ENCODE measurements at places on chromosomes 5 and 9. TPM values are rescaled to one million over a fixed set of nuclear protein-coding genes. Genes with fewer than 3 reads are reported as not detected.

SLCO6A1 gene
- not detected for total RNA-seq

ZDHHC11 gene
- total RNA-seq, result 40.1 TPM

ECM2 gene
- total RNA-seq, result 5.3 TPM

ISL1 gene
- not detected for total RNA-seq

- no peak for DNase-seq
These were observed 286.8 kb downstream of the PBX3 start for GRCh38 chr9:126033956-126034355.

- no peak for DNase-seq
These were observed 28.0 kb downstream of the TBCA start for GRCh38 chr5:77748160-77748559.

- DNase-seq, result no peak
These were observed 102.1 kb downstream of the ACER2 start for GRCh38 chr9:19510907-19511306.

SLC34A3 gene
- total RNA-seq, result not detected

CER1 gene
- total RNA-seq, result not detected

DEPDC1B gene
- total RNA-seq, result 0.15 TPM

GRCh38 chr9:124220946-124221451 is 36.8 kb upstream of the NEK6 start:
- no peak for DNase-seq

SLC25A2 gene
- not detected for total RNA-seq

IFNA13 gene
- total RNA-seq, result not detected

GRCh38 chr5:173883347-173883924 is 4.7 kb upstream of the CPEB4 start:
- no peak for DNase-seq

DNA sequence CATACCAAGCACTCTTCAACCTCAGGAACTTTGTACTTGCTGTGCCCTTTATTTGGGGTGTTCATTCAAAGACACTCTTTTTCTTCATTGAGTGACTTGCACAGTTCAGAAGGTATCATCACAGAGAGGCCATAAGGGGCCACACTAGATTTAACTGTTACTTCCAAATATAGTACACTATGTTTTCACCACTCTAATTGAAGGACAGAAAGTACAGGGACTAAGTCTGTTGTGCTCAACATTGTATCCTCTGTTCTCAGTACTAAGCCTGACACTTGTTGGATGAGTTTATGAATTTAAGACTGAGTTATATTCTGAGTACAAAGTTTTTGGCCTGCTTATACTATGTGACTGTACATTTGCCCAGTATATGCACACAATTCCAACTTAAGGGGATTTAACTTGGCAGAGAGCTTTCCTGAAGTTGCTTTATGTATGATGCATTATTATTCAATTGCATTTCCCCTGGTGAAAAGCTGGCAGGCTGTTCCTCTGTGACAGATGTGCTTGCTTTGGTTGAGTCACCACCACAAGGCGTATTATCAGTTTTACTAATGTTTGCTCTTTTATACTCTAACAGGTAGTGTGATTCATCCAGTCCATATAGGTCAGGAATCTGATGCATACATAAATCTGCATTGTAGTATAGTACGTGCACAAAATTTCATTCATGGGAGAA is 714.8 kb downstream of the TLR4 start:
- no peak for DNase-seq

EXOSC2 gene
- total RNA-seq, result 12.5 TPM

Data from left ventricle myocardium superior (tissue), 1 donor.